Spinal cord (tissue), 10 donors: ENCODE measurements at places on chromosomes 16 and 17. TPM values are rescaled to one million over a fixed set of nuclear protein-coding genes. Genes with fewer than 3 reads are reported as not detected.
A peak's percentile ranks its signal among the peaks of the same experiment; 100 is the strongest.

DNA sequence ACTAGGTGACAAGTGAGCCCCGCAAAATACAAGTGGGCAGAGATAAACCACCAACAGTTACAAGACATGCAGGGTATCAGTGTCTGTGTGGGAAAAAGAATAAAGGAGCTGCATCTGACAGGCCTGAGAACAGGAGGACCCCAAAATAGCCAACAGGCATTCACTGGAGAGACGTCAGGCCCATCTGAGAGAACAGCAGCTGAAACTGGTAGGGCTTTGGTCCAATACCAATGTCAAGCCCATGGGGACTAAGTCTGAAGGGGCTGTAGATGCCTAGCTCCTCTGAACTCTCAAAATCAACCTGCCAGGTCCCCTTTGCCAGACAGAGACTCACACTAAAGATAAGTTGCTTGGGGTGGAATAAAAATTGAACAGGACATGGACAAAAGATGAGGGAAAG lies 30.5 kb upstream of the TANC2 start:
- DNase-seq, result no peak

GRCh38 chr16:410516-411178 lies 9.0 kb downstream of the DECR2 start:
- no peak for DNase-seq

MT4 gene
- not detected for total RNA-seq

GRCh38 chr16:4115209-4115948 lies 863 bp downstream of the ADCY9 start:
- DNase-seq, result no peak

GRCh38 chr17:13240851-13241250 lies 223.0 kb upstream of the ELAC2 start:
- peak; percentile 71 for DNase-seq

CHST6 gene
- total RNA-seq, result 5.4 TPM

DNA sequence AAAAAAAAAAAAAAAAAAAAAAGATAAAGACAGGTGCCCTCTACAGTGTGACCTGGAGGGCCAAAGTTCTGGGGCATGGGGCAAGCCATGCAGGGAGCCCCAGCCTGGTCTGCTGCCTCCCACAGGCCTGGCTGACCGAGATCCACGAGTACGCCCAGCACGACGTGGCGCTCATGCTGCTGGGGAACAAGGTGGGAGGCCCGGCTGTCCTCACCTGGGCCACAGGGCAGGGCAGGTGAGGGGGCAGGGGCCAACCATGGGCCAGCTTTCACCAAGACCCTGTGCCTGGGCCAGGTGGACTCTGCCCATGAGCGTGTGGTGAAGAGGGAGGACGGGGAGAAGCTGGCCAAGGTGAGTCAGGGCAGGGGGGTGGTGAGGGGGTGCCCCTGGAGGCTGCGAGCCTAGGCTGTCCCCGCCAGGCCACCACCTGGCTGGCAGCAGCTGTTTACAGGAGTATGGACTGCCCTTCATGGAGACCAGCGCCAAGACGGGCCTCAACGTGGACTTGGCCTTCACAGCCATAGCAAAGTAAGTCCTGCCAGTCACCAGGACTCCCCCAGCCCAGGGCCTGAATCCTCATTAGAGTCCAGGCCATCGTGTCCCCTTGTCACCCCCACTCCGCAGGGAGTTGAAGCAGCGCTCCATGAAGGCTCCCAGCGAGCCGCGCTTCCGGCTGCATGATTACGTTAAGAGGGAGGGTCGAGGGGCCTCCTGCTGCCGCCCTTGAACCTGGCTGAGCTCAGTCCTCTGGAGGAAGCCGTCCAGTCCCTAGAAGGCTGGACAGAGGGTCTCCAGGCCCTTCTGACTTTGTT lies 2.7 kb upstream of the TRAF7 start:
- DNase-seq, result no peak

DNA sequence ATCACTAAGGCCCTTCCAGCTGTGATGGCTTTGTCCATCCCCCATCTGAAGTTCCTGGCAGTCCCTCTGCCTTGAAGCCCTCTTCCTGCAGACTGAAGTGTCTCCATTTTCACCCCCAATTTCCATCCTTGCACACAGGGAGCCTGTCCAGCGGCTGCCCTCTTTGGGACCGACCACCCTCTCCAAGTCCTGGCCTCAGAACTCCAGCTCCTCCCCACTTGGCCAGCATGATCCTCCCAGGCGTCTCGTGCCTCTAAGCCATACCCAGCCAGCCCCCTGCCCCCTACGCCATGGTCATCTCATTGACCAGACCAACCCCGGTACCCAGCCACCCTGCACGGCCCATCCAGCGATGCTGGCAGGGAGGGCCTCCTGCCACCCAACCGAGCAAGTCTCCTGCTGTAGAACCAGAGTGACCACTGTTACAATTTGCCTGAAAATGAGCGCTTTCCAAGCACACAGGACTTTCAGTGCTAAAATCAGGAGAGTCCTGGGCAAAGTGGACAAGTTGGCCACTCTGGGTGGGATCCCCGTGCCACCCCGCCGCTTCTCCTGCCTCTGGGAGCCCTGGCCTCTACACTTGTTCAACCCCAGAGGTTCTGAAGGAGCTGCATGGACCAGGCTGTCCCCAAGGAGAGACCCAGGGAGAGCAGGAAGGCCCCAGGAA lies 362.0 kb downstream of the SEC14L1 start:
- DNase-seq, result no peak
